Putamen (tissue), 1 donor: ENCODE measurements at places on chromosomes 4 and X.
A peak's percentile ranks its signal among the peaks of the same experiment; 100 is the strongest.

- DNase-seq, result peak; percentile 70
Observed at GRCh38 chr4:56099378-56099786, 150.6 kb downstream of the CEP135 start.

GRCh38 chr4:154953691-154954090 lies 172.6 kb downstream of the RBM46 start:
- DNase-seq, result no peak

DNA sequence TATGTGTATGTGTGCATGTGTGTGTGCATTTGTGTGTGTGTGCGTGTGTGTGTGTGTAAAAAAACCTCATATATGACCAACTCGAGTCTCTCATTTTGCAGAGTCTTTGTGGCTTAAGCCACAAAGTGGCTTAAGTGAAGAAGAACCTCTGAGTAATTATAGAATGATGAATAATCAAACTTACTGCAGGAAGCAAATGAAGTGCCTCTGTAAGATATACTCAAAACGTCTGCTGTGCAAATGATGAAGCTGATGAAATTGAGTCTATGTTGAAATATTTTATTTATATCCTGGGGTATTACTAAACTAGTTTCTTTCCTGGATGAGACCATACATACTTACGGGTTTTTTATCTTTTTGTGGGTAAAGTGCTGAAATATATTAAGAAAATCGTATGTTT lies 1198.7 kb downstream of the PCDH7 start:
- no peak for DNase-seq

- no peak for DNase-seq
Observed at GRCh38 chrX:111505783-111506182, 5.7 kb upstream of the SERTM2 start.

- DNase-seq, result no peak
Observed at GRCh38 chrX:134659761-134660160, 1.5 kb upstream of the PLAC1 start.

DNA sequence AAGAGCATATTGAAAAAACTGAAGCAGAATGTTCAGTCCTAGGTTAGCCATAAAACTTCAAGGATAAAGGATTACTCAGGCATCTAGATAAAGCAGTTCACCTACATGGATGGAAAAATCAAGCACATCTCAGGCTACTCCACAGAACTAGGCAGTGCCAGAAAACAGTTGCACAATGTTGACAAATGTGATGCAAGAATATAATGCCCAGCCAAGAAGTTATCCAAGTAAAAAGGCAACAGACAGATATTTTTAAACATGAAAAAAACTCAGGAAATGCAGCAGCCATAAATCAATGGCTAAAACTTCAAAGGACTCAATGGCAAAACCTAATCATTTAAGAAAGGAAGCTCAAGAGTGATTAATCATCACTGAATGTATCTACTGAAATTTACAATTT lies 456.0 kb upstream of the FAM241A start:
- DNase-seq, result no peak

GRCh38 chrX:123859409-123859845 lies 426 bp upstream of the XIAP start:
- DNase-seq, result peak; percentile 75

GRCh38 chrX:110284159-110284558 lies 33.7 kb downstream of the AMMECR1 start:
- DNase-seq, result no peak

GRCh38 chr4:186216465-186217024 lies 10.8 kb upstream of the KLKB1 start:
- no peak for DNase-seq

DNA sequence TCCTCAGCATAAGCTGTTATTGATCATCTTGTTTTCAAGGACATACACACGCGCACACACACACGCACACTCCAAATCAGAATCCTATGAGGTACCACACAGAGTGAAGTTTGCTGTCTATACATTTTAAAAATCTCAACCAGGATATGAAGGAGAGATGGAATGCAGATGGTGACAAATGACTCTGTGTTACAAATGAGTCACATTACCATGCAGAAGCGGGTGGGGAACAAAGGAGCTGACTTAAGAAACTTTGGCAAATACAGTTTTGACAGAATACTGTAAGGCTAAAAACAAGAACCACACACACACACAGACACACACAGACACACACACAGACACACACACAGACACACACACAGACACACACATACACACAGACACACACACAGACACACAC lies 81.7 kb downstream of the RELL1 start:
- no peak for DNase-seq

DNA sequence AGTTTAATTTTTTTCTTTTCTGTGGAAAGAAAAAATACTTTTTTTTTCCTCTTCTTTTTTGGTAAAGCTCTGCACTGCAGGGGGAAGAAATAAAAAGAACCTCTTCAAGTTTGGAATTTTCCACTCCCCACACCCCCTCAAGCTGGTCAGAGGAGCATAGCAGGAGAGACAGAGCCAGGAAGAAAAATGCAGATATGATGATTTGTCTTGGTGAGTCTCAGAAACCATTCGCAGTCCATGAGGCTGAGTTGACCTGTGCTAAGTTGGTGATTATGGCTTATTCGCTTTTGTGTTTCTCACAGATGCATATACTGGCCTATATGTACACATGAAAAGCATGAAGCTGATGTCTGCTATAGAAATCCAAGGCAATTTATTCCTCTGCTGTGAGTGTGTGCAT lies 205.9 kb downstream of the LDB2 start:
- no peak for DNase-seq
